Activated naive CD4-positive, alpha-beta T cell (primary cell): ENCODE measurements at places on chromosomes 13 and 19.

DNA sequence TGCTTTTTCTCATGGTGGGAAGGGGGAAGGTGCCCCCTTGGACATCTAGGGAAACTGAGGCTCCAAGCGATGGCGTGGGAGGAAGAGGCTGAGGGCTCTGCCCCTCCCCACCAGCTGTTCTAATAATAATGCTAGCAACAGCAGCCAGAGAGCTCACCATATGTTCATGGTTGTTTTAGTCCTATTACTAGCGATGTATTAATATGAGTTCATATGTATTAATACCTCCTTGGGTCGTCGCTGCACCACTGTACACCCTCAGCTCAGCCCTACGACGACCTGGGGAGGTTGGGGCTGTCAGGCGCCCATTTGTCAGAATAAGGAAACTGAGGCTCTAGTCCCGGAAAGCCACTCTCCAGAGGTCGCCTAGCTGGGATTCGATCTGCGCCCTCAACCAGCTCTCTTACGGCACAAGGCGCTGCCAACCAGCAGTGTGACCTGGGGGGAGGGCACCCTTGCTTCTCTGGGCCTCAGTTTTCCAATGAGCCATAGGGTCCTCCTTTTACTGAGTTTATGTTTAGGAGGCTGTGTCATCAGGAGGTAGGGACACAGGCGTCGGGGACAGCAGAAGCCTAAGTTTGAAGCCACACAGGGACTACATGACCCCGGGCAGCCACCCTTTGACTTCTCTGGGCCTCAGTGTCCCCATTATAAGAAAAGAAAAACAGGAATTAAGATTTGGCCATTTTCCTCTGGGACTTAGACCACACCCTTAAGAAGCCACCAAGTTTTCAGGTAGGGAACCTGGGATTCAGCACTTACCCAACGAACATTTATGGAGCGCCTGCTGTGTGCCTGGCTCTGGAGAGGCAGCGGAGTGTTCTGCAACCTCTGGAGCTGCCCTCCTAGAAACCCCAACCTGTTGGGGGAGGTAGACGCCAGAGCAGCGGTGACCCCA is 664 bp downstream of the MAST3 start:
- no peak for DNase-seq

DNA sequence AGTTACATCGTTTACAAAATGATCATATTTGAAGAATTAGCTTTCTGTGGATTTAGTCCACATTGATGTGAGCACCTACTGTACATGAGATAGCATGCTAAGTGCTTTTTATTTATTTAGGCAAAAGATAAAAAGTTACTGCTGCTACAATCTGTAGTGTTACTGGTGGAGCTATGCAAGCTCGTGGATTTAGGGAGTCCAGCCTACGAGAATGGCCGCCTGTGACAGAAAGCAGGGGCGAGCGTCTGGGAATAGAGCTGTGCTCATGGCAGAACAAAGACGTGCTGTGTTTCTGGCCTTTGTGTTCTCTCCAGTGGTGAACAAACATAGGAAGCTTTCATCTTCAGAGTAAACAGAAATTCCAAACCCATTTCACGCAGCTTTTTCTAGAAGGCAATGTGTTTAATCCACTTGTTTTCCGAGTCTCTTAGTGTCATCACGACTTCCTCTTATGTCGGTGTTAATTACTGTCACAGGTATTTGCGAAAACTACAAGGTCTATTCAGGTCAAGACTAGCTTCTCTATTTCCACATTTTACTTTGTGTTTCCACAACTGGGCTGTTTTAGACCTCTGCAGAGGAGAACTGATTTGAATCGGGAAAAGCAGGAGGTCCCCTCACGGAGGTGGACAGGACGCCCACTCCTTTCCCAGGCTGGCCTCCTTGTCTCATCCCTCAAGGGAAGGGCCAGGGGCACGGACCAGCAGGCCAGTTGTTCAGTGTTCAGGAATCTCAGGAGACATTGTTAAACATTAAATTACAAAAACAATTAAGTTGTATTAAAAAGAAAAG is 67.3 kb downstream of the ATP11A start:
- DNase-seq, result no peak

- no peak for DNase-seq
Measured at GRCh38 chr19:17767559-17767958, 16.3 kb downstream of the FCHO1 start.

- no peak for DNase-seq
Measured at GRCh38 chr19:5697890-5698634, 8.0 kb downstream of the RPL36 start.

DNA sequence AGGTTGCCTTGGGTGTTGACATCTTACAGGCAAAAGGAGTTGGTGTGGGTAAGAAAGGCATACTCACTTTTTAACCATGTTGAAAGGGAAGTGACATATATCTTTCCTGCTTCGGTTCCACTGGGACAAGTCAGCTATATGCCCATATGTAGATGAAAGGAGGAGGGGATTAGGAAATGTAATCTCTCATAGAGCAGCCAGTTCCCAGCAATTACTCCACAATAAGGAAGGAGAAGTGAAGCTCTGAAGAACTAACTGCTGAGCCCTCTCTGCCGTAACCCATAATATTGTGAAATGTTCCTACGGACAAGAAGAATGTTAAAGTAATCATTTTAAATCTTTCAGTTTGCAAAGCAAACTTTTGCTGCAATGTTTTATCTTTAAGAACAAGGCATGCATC is 82.2 kb downstream of the EDNRB start:
- no peak for DNase-seq

DNA sequence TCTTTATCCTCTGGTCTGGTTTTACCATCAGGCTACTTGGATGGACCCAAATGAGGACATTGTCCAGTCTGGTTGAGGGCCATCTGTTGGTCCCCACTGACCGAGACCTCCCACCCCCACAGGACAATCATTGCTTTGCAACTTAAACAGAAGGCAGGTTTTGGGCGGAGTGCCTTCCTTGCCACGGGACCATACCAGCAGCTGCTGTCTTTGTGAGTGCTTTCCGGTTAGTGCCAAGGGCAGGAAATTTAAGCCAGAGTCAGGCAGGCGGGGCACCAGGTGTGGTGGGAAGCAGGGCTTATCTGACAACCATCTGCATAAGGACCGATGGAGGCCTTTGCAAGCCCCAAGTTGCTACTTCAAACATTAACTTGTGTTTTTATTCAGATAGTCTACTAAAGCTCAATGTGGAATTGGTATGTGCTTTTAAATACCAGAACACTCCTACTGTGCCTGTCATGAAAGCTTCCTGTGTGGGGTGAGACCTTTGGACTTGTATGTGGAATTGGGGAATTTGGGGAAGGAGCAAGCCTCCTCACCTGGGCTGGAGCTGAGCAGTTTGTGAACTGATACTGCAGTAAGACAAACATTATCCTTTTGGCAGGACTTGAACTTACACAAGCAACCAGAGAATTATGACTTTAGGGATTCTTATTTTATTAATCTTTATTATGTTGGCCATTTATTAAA is 39.3 kb upstream of the UBE2L5 start:
- DNase-seq, result no peak

DNA sequence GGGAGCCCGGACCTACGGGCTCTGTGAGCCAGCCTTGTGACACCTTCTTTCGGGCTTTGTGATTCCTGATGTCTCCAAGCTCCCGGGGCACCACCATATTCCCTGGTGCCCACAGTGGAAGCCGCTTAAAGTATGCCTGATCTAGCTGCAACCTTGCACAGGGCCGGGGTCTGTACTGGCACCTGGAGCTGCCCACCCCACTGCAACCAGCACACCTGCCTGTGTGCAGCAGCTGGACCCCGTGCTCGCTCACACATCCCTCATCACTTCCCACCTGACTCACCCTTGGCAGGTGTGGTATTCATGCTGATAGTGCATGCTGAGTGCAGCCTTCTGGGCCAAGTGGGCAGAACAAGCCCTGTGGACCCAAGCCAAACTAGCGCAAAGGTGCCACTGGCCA is 1981.1 kb upstream of the PCDH20 start:
- DNase-seq, result no peak

- DNase-seq, result no peak
Measured at GRCh38 chr19:6590258-6590826, 608 bp downstream of the CD70 start.

DNA sequence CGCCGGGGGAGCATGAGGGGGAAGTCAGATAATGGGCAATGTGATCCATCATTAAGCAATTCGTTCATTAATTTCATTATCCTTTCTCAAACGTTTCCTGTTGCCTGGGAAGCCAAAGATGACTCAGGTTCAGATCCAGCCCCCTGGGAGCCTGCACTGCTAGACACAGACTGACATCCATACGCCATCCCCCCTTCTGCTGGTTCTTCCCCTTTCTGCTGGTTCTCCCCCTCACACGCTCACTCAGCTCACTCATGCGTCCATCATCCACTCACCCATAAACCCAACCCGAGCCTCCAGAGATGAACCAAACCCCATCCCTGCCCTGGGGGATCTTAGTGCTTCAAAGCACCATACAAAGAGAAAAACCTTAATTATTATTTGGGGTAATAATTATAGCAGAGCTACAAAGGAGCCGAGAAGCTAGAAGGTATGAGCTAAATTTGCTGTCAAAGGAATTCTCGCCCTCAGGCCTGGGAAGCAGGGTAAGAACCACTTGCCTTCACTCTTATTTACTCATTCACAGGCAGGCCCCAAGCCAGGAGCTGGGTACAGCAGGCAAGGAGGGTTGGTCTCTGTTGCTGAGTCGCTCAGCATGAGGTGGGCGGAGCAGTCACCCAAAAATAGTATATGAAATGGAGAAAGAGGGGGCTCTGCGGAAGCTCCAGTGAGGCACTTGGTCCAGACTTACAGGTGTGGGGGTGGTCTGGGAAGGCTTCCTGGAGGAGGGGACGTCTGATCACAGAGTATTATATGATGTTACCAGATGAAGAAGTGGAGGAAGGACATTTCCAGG is 7.0 kb upstream of the ZNF444 start:
- no peak for DNase-seq

DNA sequence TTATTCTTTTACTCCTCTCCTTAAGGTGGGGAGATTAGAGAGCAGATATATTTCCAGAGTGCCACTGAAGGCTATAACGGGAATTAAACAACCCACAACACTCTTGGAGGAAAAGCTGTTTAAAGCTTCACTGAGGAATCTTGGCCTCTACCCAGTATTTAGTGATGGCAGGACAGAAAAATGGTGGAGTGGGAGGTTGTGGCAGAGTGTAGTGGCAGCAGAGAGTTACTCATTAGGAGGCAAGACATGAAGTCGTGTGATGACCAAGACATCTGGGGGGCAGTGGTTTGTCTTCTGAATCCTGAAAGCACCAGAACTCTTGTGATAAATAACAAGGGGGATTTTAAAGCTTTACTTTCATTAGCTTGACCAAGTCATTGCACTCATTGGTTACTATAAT is 563.5 kb upstream of the SLITRK5 start:
- no peak for DNase-seq

- DNase-seq, result no peak
Measured at GRCh38 chr13:73722120-73722519, 412.1 kb downstream of the KLF12 start.

- DNase-seq, result no peak
Measured at GRCh38 chr19:3370728-3371591, 4.6 kb downstream of the NFIC start.

DNA sequence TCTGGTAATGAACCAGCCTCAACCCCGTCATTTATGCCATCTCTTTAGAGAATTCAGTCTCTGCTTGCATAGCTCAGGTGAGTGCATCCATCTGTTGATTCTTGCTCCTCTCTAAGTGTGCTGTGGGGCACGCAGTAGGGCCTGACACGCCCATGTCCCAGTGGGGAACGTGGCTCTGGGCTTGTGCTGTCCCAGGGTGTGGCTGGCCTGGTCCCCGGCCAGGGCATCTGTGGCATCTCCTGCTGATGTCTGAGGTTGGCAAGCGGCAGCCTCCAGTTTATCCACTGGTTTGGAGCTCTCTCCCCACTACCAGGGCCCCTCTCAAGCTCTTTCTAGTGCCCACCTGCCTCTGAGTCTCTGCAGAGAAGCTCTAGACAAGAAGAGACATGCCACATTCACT is 146.6 kb upstream of the GJB6 start:
- no peak for DNase-seq

GRCh38 chr13:113151745-113152690 is 6.4 kb upstream of the PROZ start:
- no peak for DNase-seq

GRCh38 chr13:99587021-99587420 is 85.7 kb downstream of the TM9SF2 start:
- DNase-seq, result no peak

DNA sequence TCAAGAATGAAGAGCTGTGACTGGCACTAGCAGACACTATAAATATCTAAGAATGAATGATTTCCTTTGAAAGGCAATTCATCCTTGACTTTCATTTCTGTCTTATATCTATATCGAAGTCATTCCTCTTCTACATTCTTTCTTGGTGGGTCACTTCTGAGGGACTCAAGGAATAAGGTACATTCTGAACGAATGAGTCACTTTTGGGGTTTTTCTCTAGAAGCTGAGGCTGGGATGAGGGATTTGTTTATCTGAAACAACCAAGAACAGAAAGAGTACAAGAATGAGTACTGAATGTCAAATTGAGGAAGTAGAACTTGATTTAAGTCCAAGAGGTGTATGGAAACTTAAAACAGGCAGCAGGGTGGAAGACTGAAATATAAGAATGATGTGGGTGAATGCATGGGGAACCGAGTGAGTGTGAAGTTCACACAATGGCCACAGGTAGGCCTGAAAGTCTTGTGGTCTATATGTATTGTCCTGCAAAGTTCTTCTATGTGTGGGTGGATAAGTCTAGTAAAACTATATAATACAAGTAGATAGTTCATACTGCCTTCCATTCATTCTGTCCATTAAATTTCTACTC is 343.9 kb downstream of the OXGR1 start:
- DNase-seq, result no peak

GRCh38 chr13:101626925-101627555 is 174.6 kb downstream of the ITGBL1 start:
- DNase-seq, result no peak

DNA sequence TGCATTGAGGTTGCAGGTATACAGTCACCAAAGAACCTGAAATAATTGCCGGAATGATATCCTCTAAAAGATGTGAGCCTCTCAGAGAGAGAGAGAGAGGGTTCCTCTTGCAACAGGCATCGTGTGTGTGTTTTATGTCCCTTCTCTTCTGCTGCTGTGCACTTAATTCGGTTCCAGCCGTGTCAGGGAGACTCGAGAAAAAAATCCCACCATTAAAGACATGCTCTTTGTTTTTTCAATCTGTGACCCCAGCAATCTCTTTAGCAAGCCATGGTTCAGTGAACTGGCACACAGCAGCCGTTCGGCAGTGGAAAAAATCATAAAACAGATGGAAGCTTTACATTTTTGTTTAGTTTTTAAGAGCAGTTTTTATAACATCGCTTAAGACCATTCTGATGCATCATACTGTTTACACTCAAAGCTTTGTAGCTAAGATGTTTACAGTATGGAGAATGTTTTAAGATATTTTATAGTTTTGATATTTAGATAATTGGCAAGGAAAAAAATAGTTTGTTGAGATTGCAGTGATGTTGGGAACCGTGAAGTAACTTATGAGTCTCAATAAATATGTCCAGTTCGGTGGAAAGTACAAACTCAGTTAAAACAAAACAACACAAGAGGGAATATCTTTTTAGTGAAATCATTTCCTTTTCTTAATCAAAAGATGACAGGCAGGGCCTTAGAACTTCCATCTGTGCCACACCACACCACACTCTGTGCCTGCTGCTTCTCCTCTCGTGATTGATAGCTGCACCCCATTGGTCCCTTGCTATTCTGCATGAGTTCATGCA is 31.2 kb upstream of the ZNF536 start:
- no peak for DNase-seq

- no peak for DNase-seq
Measured at GRCh38 chr13:18233783-18234299, 947.8 kb downstream of the TUBA3C start.

- no peak for DNase-seq
Measured at GRCh38 chr19:33395561-33396550, 22.3 kb downstream of the CEBPG start.
